Esophagus squamous epithelium (tissue), 5 donors: ENCODE measurements at places on chromosomes 3 and 15.

- no peak for DNase-seq
These were observed 45.5 kb upstream of the SLC41A3 start for GRCh38 chr3:126129398-126129891.

DNA sequence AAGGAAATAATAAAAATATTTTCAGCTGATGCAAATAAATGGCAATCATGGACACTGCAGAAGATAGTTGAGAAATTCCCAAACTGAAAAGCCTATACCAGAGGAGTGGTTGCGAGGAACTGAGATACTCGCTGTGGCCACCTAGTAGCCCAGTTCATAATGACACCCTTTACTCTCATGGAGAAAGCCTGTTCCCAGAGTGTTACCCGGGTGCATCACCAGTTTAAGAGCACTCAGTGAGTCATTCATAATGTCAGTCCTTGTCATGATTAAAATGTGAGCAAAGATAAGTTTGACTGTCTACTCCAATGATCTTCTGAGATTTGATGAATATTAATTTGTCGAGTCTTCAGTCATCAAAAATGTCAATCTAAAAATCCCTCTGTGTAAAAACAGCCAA is 138.4 kb upstream of the LRRC3B start:
- no peak for DNase-seq

DNA sequence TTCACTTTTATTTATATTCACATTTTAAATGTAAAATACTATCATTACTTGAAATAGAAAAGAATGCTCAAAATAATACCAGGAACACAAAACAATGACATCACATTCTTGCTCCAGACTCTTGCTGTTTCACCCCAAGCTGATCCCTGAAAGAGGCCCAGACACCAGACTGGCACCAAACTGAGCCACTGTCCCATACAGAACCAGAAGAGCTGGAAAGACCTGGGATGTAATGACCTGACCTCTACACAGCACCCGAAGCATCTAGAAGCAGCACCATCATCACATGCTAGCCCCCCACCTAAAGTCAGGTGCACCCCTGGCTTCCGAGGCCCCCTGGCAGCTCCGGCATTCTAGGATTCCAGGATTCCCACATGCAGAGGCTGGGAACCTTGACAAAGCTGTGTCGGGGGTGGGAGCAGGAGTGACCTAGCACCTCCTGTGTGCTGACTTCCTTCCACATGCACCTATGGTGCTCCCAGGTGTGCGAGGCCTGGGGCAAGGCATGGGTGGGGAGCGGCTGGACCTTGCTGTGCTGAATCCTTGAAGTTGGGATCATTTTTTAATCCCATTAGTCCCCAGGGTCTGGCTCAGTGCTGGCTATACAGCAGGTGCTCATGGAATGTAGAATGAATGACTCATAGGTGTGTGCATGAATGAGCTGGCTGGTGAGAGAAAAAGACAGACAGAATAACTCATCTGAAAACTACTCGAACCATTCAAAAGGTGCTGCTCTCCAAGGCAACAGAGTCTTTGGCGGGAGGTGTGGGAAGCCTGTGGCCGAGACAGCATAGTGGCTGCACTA is 144.7 kb upstream of the IQSEC1 start:
- DNase-seq: no peak

DNA sequence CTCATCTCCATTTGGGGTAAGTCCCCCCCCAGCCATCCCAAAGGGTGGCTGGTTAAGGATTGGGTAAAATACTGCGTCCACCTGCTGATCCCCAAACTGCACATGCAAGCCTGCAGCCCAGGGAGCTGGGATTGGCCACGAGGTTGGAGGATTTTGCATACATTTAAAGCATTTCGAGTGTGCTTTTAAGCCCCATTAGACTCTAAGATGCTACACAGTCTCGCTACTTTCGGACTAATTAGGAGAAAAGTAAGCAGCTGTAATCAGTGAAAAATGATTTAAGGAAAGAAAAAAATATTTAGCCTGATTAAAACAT is 23.9 kb downstream of the SLC6A6 start:
- no peak for DNase-seq

- DNase-seq: no peak
These were observed 17.7 kb upstream of the SHISA5 start for GRCh38 chr3:48521635-48522034.

DNA sequence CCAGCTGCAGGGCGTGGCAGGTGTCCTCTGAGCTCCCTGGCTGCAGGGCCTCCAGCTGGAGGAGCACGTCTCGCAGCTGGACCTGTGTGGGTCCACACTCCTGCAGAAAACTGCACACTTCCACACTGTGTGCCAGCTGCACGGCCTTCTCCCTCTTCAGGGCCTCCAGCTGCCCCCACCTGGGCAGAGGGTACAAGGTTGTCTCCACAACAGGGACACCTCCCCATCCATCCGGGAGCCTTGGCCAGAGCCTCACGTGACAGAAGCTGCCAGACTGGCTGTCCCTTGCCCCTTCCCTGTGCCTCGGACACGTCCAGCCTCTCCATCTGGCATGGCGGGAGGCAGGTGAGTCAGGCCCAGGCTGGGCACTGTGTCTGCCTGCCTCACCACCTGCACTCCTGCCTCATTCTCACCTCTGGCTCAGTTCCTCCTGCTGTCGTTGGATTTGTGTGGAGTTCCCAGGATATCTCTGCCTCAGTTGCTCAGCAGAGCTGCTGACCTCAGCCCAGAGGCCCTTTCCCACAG is 14.5 kb downstream of the SPTBN5 start:
- no peak for DNase-seq

DNA sequence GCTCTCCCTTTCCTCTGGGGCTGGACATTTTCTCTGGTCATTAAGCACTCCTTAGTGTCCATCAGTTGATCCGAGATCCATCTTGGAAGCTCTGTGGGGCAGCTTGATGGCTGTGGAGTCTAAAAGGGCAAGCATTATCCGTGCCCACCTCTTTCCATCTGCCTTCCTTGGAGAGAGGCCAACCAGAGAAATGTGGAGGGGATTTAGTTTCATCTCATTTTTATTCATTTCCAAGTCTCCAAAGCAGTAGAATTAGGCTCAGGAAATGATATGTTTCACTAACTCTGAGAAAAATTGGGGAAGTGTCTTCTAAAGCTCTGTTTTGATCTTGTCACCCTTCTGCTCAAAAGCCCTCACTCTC is 95.9 kb upstream of the KLHL25 start:
- DNase-seq: no peak

DNA sequence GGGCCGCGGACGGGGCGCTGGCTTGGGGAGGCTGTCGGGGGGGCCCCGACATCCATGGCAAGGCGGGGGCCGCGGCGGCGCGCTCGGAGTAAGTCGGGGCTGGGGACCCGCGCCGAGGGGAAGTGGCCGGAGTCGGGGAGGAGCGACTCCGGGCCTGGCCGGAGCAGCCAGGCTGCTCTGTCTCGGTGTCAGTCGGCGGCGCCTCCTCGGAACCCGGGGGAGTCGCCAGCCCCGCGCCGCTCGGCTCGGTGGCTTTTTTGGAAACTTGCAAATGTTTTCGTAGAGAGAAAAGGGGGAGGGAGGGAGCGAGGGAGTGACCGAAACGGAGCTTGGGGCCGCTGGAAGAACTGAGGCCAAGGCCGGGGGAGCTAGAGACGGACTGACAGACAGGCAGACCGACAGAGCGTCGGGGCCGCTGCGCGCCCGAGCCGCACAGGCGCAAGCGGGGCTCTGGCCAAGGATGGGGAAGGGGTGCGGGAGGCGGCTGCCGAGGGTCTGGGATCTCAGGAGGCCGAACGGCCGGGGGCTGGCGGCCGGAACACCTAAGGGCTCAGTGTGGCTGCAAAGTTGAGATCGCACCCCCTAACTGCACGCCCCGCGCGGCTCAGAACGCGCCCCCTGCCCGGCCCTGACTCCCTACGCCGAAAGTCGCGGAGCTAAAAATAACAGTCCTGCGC is 5.0 kb downstream of the PTH1R start:
- DNase-seq: no peak

- DNase-seq: no peak
These were observed 251.0 kb upstream of the ICE2 start for GRCh38 chr15:60729850-60730458.

DNA sequence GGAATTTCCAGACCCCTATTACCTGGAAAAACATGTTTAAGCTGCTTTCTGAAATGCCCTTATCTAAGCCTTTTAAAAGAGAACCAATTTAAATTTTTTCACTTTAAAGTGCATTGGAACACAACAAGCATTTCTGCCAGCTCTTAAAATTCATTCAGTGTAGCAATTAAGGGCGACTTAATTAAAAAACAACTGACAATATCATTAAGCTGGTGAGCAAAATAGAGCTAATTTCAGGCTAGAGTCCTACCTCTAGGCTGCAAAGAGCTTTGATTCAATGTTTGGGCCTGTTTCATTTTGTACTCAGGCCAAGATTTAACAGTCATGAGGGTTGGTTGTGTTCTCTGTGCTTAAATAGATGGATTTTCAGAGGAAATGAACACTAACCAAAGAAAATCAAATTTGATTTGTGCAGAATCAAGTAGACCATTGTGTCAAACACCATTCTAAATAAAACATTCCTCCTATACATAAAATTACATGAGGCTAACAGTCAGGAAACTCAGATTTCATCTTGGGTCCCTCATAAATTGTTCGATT is 114.6 kb downstream of the TMEM108 start:
- DNase-seq: no peak
